NCI-H2107 (cell line): ENCODE measurements at places on chromosomes 11 and 22.

- no peak for DNase-seq
Observed at GRCh38 chr22:36124666-36125065, 35.9 kb downstream of the APOL3 start.

DNA sequence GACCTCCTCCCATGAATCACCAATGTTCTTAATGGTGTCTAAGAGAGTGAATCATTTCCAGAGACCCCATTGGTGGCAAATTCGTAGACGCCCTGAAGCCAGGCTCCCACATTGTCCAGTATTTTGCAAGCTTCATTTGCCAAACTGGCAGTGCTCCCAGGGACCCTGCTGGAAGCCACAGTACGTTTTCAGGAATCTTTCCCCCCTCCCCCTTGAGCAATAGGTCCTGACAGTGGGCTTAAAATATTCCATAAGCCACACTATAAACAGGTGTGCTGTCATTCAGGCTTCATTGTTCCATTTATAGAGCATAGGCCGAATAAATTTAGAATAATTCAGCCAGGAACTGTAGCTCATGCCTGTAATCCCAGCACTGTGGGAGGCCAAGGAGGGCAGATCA lies 125.3 kb downstream of the MORC2 start:
- no peak for DNase-seq

DNA sequence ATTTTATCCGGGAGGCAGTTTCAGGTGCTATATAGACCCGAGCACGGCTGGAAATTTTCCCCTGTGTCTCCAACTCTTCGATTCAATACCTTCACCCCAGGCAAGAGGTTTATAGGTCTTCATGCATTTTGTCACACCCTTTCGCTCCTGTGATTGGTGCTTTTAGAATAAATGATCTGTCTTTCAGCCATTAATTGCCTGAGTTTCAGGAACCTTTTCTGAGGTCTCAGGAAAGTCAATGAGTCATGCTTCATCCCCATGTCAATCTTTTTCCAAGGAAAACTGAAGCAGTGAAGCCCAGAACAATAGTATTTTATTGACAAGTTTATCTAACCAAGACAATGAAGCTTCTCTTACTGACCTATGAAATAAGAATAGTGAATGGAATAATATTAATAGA lies 29.9 kb downstream of the FAM181B start:
- DNase-seq = no peak

GRCh38 chr11:35393098-35393497 lies 26.3 kb downstream of the SLC1A2 start:
- no peak for DNase-seq

DNA sequence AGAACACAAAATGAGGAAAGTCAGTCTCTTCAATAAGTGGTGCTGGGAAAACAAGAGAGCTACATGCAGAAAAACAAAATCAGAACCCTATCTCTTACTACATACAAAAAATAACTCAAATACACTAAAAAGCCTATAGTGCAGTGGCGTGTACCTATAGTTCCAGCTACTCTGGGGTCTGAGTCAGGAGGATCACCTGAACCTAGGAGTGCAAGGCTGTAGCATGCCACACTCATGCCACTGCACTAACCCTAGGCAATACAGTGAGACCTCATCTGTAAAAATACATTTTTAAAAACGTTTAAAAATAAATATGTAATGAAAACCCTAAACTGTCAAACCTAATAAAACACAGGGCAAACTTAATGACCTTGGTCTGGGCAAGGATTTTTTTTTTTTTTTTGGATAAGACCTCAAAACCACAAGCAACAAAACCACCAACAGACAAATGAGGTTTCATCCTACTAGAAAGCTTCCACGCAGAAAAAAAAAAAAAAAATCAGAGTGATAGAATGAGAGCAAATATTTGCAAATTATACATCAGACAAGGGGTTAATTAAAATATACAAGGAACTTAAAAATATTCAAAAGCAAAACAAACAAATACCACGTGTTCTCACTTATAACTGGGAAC lies 35.2 kb downstream of the XKR3 start:
- no peak for DNase-seq

DNA sequence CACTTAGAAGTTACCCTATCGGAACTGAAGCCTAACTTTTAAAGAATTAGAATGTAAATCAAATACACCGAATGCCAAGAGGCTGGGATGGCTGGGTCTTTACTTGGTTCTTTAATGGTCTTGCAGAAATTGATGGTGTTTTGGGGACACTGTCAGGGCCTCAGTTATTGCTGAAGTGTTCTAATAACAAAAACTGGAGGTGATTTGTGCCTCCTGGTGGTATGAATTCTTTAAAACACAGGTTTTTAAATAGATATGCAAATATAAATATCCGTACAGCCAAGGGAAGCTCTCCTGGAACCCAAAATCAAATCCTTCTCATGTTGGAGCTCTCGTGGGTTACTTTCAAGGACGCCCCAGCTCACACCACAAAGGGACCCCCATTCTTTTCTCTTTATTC lies 19.3 kb upstream of the TMPRSS5 start:
- no peak for DNase-seq

- no peak for DNase-seq
Observed at GRCh38 chr11:62179995-62180394, 10.0 kb upstream of the SCGB1D1 start.

DNA sequence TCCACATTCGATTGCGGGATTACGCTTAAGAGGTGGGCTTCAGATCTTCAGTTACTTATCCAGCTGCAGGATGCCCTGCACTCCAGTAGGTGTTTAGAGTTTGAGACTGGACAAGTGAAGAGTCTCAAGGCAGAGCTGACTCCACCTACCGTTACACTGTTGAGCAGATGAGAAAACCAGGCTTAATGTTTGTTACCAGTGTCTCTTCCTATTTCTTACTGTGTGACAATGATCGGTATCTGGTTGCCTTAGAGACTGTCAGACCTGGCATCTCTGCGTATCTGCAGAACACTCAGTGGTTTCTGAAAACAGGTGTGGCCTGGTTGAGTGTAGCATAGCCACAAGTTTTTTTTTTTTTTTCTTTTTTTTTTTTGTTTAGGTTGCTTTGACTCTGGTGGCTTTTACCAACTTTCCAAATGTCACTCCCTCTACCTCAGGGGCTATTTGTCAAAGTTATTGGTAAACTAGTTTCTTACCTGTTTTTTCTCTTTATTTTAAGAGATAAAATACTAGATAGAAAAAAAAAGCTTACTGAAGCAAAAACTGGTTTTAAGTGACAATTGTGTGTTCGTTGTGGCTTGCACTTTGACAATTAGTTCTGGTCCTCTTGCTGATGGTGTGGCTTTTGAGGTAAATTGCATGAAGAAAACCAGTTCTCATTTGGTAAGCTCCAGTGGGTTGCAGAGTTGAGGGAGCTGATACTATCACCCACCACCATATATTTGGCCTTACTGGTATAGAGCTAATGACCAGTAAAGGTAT lies 284.8 kb downstream of the ETS1 start:
- no peak for DNase-seq

DNA sequence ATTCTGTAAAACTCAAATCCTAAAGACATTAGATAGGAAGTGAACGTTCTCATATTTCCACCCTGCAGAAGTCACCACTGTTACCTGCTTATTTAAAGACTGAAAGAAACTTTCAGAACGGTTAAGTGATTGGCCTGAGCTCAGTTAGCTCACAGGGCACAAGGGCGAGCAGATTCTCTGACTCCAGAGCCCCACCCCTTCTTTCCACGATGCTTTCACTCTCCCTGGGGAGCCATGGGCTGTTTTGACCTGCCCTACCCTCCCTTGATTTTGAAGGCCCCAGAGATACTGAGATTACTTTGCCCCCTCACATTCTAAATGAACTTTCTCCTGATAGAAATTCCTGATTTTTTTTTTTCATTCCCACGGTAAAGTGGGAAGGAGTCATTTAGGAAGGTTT lies 33.9 kb downstream of the ARHGAP1 start:
- no peak for DNase-seq

- no peak for DNase-seq
Observed at GRCh38 chr11:45171550-45171949, 25.1 kb downstream of the PRDM11 start.

DNA sequence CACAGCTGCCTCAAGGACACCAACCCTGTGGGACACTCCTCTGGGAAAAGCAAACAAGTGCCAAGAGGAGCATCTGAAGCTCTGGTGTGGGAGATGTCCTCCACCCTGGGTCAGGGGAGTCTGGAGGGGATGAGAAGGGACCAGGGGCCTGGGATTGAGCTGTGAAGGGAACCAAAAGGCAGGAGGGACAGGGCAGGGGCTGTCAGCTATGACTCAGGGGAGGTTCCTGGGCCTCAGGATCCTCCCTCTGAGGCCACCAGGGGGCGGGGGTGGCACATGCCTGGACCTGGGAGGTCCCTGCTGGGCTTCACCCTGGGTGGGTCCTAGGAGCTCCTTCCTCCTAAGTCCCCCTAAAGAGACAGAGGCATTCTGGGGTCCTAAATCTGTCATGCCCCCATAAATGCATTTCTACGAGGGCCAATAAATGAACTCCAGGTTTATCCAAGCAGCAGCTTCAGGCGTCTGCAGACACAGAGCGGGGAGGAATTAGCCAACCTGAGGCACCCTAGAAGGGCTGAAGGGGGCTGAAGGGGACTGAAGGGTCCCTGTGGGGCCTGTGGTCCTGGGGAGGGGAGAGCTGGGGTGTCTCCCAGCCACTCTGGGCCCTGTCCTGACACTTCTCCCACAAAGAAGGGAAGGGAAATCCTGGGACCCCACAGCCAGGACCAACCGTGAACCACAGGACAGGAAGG lies 31.9 kb upstream of the IGLL5 start:
- DNase-seq = no peak

DNA sequence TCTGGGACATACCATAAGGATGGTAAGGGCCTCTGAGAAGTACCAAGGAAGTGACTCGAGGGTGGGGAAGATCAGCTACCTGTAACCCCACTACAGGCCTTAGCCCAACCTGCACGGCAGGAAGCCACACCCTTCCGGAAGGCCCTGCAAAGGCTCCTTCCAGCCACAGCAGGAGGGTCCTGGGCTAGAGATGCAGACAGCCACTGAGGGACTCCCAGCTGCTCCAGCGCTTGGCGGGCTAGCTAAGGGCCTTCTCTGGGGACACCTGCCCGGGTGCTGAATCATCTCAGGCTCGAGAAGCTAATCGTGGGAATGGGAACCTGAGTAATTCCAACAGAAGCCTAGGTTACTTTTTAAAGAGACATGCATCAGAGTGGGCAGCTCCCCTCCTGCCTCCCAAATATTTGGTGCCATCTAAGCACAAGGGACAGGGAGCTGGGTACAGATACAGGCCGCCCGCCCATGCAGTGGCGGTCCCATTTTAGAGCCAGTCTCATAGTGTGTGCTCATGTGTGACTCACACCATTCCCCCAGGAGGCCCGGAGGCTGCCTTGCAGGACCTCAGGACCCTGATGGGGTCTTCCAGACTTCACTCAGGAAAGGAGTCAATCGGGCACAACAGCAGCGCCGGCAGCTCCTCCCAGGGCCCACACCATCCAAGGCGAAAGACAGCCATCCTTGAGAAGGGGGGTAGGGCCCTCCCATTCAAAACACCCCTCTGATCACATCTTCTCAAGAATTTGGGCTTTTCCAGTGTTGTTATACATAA lies 8.0 kb downstream of the MYH9 start:
- DNase-seq = no peak

- DNase-seq = no peak
Observed at GRCh38 chr22:40175611-40176244, 2.0 kb upstream of the TNRC6B start.

- no peak for DNase-seq
Observed at GRCh38 chr11:1483445-1483961, 3.1 kb downstream of the MOB2 start.

GRCh38 chr11:10770626-10771254 lies 19.7 kb downstream of the CTR9 start:
- DNase-seq = no peak

- DNase-seq = no peak
Observed at GRCh38 chr11:69656536-69657455, 15.8 kb downstream of the CCND1 start.
